ENCODE measurements at places on chromosomes 11 and 22.

- no peaks in the 10 kb centered on the region for H3K36me3 ChIP-seq
- H3K4me1 ChIP-seq, result peaks cover 23% of the 10 kb centered on the region
- H3K27ac ChIP-seq, result no peak overlapping the region
- DNase-seq, result no peak
Measured at GRCh38 chr11:92846491-92847125, 122.8 kb upstream of the MTNR1B start.

DNA sequence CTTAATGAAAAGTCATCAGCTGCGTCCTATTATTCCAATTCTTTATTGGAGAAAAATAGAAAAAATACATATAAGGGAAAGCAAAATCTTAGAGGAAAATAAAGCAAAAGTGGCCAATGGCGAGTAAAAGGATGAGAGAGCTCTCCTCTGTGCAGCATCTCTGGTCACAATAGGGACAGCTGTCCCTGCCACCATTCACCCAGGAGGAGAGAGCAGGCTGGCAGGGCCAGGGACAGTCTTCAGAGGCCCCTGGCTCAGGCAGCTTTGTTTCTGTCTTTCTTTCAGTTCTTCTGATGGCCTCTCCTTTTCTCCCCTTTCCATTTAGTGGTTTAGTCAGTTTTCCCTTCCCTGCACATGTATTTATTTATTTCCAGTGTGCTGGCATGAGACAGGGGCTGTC, 941.3 kb downstream of the NTM start:
- no peaks in the 10 kb centered on the region for H3K4me1 ChIP-seq
- DNase-seq, result no peak
- H3K27ac ChIP-seq, result no peak overlapping the region
- no peaks in the 10 kb centered on the region for H3K36me3 ChIP-seq
- H3K27me3 ChIP-seq, result no peaks in the 10 kb centered on the region

- DNase-seq, result no peak
- no peaks in the 10 kb centered on the region for H3K27me3 ChIP-seq
- no peaks in the 10 kb centered on the region for H3K36me3 ChIP-seq
- no peak overlapping the region for H3K4me3 ChIP-seq
Measured at GRCh38 chr11:67600324-67601029, 6.3 kb upstream of the NDUFV1 start.

- no peaks in the 10 kb centered on the region for H3K36me3 ChIP-seq
- DNase-seq, result no peak
- H3K4me3 ChIP-seq, result no peak overlapping the region
- no peak overlapping the region for H3K27ac ChIP-seq
Measured at GRCh38 chr11:121802542-121802941, 313.5 kb downstream of the BLID start.

DNA sequence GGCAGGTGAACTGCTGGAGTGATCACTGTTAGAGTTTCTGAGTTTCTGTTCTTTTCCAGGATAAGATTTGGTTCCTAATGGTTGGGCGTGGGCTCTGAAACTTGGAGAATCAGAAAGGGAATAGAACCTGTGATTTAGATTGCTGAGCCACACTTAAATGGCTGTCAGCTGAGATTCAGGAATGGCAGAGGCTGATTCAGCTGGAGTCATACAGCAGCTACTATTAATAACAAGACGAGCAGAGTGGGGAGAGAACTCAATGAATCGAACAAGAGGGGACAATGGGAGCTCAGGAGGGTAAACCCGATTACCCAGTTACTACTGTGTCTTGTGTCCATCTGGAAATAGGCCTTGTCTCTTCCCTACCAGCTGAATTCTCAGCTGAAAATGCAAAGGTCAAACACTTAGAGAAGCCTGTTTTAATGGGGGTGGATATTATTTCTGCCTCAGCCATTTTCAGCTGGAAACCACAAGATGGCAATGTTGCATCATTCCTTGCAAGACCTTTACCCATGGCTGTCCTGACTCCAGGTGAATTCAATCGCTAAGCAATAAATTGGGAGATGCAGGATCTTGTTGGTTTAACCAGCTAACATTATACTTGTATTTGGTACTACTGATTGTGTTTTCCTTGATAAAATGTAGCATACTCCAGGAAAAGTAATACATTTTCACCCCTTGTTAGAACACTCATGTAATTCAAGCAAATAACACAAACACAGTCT, 104.5 kb upstream of the RAG2 start:
- no peak for DNase-seq
- no peaks in the 10 kb centered on the region for H3K27me3 ChIP-seq
- H3K36me3 ChIP-seq, result no peaks in the 10 kb centered on the region

GRCh38 chr11:68963779-68964178, 17.0 kb downstream of the MRGPRD start:
- H3K4me3 ChIP-seq, result no peak overlapping the region
- no peaks in the 10 kb centered on the region for H3K27me3 ChIP-seq
- DNase-seq, result peak; percentile 57
- H3K36me3 ChIP-seq, result no peaks in the 10 kb centered on the region

GRCh38 chr11:78371221-78371891, 46.3 kb downstream of the GAB2 start:
- H3K4me3 ChIP-seq, result no peak overlapping the region
- no peaks in the 10 kb centered on the region for H3K36me3 ChIP-seq
- H3K4me1 ChIP-seq, result peaks cover 9% of the 10 kb centered on the region
- no peak for DNase-seq
- H3K27me3 ChIP-seq, result no peaks in the 10 kb centered on the region
- no peak overlapping the region for H3K27ac ChIP-seq

GRCh38 chr11:119323532-119324033, 6.7 kb upstream of the MCAM start:
- no peak overlapping the region for H3K27ac ChIP-seq
- peaks cover 8% of the 10 kb centered on the region for H3K27me3 ChIP-seq
- DNase-seq, result peak; percentile 85
- H3K4me3 ChIP-seq, result no peak overlapping the region
- H3K36me3 ChIP-seq, result no peaks in the 10 kb centered on the region

GRCh38 chr11:102883141-102883540, 8.4 kb upstream of the MMP12 start:
- H3K4me3 ChIP-seq, result no peak overlapping the region
- H3K4me1 ChIP-seq, result no peaks in the 10 kb centered on the region
- no peak for DNase-seq
- no peaks in the 10 kb centered on the region for H3K27me3 ChIP-seq
- no peak overlapping the region for H3K27ac ChIP-seq

DNA sequence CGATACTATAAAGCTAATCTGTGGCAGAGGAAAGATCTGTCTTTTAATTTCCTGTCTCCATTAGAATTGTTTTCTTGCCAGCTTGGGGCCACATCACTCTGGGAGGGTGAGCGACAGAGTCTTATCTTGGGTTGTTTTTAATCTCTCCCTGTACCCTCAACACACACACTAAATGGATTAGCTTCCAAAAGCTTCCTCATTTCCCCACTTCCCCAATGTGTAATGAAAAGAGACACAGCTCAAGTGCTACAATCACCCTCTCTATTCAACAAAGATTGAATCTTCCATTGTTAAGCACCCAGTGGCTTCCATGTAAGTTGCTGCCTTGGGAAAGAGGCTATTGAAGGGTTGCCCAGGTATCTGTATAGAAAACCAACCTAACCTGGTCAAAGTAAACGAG, 6.1 kb upstream of the ASCL3 start:
- no peaks in the 10 kb centered on the region for H3K27me3 ChIP-seq
- H3K36me3 ChIP-seq, result peaks cover 52% of the 10 kb centered on the region
- DNase-seq, result no peak
- no peak overlapping the region for H3K4me3 ChIP-seq
- H3K4me1 ChIP-seq, result no peaks in the 10 kb centered on the region
- no peak overlapping the region for H3K27ac ChIP-seq

- DNase-seq, result no peak
- peaks cover 29% of the 10 kb centered on the region for H3K36me3 ChIP-seq
- H3K4me3 ChIP-seq, result no peak overlapping the region
- H3K27ac ChIP-seq, result no peak overlapping the region
- no peaks in the 10 kb centered on the region for H3K27me3 ChIP-seq
Measured at GRCh38 chr22:42217019-42217751, 53.3 kb downstream of the TCF20 start.

- no peaks in the 10 kb centered on the region for H3K4me1 ChIP-seq
- no peak overlapping the region for H3K27ac ChIP-seq
- peaks cover 42% of the 10 kb centered on the region for H3K27me3 ChIP-seq
- no peak overlapping the region for H3K4me3 ChIP-seq
- no peak for DNase-seq
Measured at GRCh38 chr11:17414317-17414737, 25.9 kb upstream of the KCNJ11 start.

Measured in suprapubic skin (tissue), 4 donors.